ENCODE measurements at places on chromosomes 2 and 18.
A peak's percentile ranks its signal among the peaks of the same experiment; 100 is the strongest.

GRCh38 chr2:100780203-100781008 is 39.5 kb upstream of the NPAS2 start:
- DNase-seq = no peak

GRCh38 chr2:85355521-85355920 is 952 bp downstream of the ELMOD3 start:
- DNase-seq = no peak

- no peak for DNase-seq
Observed at GRCh38 chr2:9738535-9739496, 104.5 kb upstream of the TAF1B start.

- peak; percentile 15 for DNase-seq
Observed at GRCh38 chr18:12455496-12455895, 47.8 kb downstream of the PRELID3A start.

DNA sequence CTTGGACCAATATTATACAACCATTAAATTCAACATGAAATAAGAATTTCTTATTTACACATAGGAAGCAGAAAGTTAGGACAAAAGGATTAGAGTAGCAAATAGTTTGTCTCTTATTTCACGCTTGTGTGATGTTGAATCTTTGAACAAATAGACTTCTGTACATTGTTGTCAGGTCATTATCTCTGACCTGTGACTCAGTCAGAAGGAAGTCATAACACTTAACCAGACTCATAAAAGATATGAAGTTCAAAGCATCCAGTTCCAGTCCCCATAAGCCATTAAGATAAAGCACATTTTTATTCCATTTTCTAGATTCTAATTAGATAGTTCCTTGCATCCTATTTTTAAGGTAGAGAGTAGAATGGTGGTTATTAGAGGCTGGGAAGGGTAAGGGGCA is 130.8 kb downstream of the UPP2 start:
- DNase-seq = no peak

DNA sequence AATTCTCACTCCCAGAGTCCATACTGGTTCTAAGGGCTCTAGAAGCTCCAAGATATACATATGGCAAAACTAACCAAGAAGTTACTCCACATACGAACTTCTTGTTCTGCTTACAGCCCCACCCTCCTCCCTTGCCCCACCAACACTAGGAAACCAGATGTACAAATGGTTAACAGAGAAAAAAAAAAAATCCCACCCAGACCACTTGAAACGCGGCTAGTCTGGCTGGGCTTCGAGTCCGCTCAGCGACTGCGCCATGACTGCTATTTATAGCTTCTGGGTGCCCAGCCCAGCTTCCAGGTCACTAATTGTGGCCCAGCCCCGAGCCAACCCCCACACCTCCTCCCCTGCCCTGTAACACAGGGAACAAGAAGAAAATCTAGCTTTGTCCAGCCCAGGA is 47.0 kb upstream of the IHH start:
- no peak for DNase-seq

GRCh38 chr2:71552356-71552755 is 99.0 kb downstream of the DYSF start:
- no peak for DNase-seq

GRCh38 chr18:48790869-48791635 is 159.7 kb downstream of the SMAD7 start:
- DNase-seq = no peak

DNA sequence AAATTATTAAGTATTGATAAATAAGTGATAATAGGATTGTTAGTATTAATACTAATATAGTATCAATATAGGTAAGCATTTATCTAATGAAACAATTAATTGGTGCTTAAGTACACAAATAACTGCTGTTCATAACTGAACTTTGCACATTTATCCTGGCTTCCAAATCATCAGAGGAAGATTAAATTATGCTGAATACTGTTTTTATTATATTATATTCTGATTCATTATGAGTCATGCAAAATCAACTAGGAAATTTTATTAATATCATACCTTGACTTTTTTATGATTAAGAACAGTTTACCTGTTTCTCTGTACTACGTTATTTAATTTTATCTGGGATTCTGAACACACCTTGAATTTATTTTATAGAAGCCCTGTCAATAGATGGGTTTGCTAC is 42.6 kb downstream of the FAP start:
- no peak for DNase-seq

DNA sequence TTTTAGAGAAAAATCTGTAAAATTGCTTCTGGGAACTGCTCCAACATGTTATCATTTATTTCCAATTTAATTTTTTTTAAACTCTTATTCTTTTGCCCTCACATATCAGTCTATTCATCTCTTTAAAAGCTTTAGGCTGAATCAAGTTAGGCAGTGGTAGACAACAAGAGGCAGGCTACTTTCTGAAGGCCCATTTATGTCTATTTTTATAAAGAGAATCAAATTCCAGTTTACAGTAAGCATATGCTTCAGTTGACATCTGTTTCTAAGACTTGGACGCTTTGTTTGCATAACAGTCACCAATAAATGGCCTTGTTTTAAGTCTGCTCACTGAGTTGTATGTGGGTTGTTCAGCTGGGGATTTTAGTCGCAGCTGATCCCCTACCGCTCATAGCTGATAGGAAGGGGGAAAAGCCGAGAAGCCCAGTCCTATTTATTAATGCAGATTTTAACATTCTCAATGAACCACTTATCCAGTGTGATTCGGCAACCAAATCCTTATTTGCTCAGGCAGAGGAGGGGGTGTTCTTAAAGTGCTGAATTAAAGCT is 260.4 kb upstream of the SIX3 start:
- no peak for DNase-seq

GRCh38 chr2:240106765-240107476 is 29.2 kb downstream of the COPS9 start:
- DNase-seq = no peak

DNA sequence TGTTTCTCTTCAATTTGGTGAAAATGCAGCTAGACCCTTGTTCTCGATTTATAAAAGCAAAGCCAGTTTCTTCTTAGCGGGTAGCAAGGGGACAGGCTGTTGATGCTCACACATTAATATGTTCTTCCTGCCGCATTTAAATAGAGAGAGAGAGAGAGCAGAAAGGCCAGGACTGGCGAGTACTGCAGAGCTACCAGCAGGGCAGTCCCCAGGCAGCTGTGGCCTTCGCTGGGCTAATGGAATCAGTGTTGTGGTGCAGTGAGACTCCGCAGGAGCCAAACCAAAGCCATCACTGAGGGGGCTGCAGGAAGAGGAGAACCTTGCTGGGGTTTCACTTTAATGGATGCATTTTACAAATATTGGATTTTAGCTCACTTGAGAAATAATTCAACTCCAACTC is 223.6 kb downstream of the ACTR3 start:
- DNase-seq = no peak

GRCh38 chr18:48544116-48544515 is 5.3 kb downstream of the CTIF start:
- DNase-seq = no peak

GRCh38 chr2:57119141-57119540 is 927.5 kb upstream of the VRK2 start:
- DNase-seq = no peak

DNA sequence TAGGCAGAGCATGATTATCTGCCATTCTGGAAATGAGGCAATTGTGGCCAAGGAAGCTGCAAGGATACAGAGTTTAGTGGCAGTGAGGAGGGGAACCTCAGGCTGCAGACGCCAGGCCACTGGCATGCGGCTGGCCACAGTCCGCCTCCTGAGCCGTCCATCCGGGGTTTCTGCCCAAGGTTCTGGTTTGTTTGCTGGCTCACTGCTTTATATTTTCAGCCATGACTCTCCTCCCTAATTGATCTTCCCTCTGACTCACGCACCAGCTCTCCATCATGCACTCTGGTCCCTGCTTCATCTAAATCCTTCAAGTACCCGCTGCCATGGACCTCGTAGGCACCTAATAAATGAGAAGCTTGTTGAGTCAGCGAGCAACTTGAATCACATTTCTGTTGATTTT is 107.8 kb upstream of the REV1 start:
- DNase-seq = no peak

DNA sequence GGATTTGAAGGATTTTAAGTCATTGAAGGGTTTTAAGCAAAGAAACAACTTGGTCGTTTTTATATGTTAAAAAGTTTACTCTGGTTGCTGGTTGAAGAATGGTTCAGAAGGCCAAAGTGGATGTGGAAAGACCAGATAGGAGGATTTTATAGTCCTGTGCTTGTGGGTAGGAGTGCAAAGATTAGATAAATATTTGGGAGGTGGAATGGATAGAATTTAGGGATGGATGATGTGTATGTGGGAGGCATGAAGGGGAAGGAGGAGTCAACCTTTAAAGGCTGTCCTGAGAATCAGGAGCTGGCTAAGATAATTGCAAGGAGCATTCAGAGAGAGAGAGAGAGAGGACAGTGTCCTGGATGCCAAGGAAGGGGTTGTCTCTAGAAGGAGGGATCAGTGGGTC is 190.1 kb upstream of the SPRED2 start:
- DNase-seq = no peak

DNA sequence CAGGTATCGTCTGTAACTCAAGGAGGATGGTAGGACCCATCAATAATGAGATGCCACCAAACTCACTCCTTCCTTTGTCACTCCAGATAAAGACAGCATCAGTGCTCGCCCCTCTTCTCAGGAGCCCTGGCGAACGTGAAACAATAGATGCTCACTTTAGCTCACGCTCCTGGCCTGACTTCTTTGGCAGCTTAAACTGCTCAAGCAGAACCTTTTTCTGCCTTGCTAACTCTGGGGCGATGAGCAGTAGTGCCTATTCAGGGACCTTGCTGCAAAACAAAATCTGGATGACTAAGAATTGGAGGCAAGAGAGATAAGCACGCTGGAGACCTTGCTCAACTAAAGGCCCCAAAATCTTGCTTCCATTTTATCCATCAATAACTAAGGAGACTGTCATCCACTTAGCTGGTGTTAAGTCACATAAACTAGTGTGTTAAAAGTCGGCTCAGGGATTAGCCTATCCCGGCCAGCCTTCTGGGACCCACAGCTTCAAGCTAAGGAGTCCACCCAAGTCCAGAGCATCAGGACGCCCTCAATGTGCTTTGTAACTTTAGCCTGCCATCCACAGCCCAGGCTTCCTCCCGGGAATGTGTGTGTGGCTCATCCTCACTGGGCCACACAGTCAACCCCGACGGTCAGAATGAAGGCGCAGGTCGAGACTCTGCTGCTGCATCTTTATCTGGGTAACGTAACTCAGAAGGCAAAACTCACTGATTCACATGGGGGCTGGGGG is 38.9 kb downstream of the ZNF516 start:
- no peak for DNase-seq

GRCh38 chr18:35291166-35291565 is 1.1 kb upstream of the ZSCAN30 start:
- no peak for DNase-seq

GRCh38 chr2:144256996-144257707 is 262.8 kb downstream of the ZEB2 start:
- no peak for DNase-seq

- no peak for DNase-seq
Observed at GRCh38 chr18:6976935-6977334, 140.7 kb downstream of the LAMA1 start.

DNA sequence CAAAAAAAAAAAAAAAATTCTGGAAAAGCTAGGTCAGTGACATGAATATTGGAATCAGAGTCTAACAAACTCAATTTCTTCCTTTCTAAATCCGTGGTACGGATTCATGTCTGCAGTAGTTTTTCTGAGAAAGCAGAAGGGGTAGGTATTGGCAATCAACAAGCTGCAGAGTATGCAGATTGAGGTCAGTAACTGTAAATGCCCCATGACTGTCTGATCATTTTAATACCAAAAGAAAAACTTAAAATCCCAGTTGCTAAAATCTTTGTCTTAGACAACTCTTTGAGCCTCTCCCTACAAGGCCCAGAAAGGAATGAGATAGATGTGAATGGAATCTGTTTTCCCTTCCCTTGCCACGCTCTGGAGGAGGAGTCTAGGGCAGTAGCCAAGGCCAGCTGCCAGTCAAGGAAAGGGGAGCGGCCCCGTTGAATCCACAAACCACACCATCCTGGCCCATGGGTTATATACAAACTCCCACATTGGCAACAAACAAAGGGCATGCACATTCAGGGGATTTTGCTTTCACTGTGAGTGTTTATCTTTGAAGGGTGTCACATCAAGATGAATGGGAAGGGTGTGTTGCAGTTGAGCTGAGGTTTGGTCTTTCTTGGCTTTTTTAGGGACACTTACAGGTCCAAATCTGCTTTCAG is 6.1 kb upstream of the CASP8 start:
- no peak for DNase-seq

DNA sequence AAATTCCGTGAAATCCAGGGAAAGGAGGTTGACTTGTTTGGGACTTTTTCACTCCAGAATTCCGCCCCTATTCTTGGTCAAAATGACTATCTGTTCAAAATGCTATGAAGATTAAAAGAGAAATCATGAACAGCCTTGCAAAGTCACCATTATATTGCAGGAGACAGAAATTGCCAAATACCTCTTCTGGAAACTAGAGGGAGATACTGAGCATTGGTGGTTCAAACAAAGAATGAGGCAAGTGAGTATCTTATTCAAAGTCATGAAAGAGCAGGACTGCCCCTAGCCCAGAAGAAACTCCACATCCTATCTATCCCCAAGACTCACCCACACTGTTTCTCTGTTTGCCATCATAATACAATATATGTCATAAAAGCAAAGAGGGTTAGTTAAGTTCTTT is 862.3 kb upstream of the POU3F3 start:
- no peak for DNase-seq

GRCh38 chr18:76058146-76058545 is 436.9 kb downstream of the ZNF516 start:
- no peak for DNase-seq

DNA sequence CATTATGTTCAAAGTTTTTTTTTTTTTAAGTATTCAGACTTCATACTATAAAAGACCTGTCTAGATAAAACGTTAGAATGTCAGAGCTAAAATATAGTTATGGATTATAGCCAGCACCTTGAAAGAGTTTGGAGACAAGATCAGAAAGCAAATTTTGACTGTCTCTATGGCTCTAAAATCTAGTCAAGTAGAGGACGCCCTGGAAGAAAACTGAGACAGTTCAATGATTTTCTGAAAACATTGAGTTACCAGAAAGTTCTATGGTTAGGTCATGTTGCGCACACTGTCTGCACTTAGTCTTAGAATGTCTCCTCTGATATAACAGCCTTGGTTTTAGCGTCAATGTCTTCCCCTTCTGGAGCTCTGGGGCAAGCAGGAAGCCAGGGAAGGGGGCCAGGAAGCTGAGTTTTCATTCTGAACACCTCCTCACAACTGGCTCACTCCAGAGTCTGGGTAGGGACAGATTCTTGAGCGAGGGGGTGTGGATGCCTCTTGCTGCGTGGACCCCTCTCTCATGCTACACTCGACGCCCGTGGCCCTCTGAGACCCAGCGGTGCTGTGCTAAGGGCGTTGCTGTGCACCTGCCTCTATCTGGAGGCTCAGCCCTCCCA is 99.5 kb downstream of the RNF144A start:
- no peak for DNase-seq

GRCh38 chr2:167237478-167237877 is 349.2 kb downstream of the XIRP2 start:
- no peak for DNase-seq

DNA sequence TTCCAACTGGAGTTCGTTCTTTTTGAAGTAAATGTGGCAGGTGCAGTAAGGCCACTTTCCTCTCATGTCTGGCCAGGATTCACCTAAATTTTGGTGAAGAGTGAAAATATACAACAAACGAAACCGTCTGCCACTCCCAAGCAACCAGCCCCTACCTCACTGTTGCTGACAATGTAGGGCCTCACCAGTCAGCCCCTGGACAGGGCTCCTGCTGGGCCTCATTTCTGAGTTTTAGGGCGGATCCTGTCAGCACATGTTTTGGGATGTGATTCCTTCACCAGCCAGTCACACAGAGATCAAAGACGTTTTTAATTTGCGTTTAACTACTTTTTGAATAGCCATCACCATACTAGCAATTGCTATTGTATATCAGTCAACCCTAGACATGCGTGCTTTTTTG is 185.0 kb downstream of the WDR7 start:
- DNase-seq = no peak

Data from anterior cingulate cortex (tissue), 58 donors.